ENCODE measurements at places on chromosomes 6 and 20. TPM values are rescaled to one million over a fixed set of nuclear protein-coding genes. Genes with fewer than 3 reads are reported as not detected.

GRCh38 chr20:47392015-47392720 is 35.7 kb upstream of the ZMYND8 start:
- DNase-seq: peak; percentile 100

DNA sequence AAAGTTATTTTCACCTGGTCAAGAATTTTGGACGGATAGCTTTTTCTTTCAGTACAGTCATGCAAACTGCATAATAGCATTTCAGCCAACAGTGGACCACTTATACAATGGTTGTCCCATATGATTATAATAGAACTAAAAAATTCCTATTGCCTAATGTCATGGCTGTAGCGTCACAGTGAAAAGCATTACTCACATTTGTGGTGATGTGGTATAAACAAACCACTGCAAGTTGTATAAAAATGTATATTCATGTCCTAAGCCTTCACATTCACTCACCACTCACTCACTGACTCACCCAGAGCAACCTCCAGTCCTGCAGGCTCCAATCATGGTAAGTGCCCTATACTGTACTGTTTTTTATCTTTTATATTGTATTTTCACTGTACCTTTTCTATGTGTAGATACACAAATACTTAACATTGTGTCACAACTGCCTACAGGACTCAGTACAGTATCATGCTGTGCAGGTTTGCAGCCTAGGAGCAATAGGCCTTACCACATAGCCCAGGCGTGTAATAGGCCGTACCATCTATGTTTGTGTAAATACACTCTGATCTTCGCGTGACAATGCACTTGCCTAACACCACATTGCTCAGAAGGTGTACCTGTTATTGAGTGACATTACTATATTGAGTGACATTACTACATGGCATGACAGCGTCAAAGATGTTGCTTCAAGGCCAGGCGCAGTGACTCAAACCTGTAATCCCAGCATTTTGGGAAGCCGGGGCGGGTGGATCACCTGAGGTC is 17.9 kb downstream of the ABHD12 start:
- peak; percentile 98 for DNase-seq

DNA sequence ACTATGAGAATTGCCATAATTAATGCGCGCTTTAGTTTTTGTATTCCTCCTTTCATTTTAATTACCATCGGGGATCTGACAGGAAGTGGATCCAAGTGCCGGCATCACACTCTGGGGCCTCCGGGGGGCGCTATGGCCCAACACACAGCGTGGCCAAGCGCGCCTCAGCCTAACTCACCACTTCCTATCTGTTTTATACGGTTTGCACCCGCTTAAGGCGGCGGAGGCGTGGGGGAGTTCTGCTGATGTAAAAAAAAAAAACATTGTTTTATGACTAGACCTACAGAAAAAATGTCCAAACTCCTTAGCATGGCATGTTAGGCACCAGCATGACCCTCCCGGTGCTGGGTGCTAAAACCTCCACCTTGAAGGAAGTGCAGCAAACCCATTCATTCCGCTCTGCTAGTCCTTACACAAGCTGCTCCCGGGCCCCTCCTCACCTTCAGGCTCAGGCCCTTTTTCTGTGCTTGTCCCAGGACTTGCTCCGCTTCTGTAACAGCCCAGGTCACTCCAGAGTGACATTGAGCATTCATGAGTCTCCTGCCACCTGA is 4.5 kb upstream of the EBF4 start:
- peak; percentile 26 for DNase-seq

RIPOR2 gene
- total RNA-seq: 18.6 TPM

DNA sequence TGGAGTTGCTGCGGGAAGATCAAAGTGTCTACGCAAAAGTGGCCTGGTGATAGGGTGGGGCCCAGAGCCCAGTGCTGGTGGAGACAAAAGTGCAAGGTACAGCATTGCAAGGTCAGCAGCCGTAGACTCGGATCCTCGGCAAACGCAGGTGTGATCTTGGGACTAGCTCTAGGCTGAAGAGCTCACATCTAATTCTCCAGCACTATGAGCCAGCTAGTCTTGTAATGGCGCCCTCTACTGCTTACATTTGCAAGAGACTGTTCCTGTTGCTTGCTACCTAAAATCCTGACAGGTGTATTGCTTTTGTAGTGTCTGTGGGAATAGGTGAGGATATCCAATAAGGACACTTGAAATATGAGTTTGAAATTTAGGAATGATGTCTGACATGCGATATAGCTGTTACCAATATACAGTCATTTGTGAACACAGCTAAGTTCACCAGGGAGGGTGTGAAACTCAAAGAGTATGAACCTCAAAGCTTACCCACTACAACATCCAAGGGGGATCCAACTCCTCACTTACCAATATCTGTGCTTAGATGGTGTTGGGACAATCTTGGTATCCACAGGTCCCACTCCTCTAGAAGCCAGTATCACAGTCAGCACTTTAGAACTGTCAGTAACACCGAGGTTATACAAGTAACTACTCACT is 58.4 kb downstream of the PDE7B start:
- peak; percentile 66 for DNase-seq

GRCh38 chr6:163147994-163148393 is 266.5 kb upstream of the QKI start:
- peak; percentile 10 for DNase-seq

DNA sequence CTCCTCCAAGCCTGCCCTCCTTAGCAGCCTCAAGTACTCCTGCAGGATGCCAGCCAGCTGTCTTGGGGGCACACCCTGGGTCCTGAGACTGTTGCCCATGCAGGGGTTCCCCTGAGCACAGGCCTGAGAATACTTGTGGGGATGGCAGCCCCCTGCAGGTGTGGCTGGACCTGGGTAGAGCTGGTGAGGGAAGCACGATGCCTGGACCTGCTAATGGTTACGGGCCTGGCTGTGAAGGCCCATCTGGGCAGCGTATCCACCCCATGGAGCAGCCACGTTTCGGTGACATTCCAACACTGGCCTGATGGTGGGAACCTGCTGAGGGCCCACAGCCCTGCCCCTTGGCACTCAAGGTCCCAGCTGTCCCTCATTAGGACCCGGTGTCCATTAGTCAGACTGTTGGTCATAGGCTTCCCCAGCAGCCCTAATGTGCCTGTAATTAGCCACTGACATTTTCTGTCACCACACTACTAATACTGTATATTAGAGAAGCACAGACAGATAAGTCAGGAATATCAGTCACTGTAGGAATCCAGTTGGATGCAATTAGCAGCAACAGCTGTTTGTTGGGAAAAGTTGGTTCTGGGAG is 20.3 kb downstream of the CCDC167 start:
- no peak for DNase-seq

GRCh38 chr6:29487660-29488059 is at the start of gene MAS1L:
Gene MAS1L (minus strand): TSS chr6:29487956. CDS start chr6:29487902, 54 bp downstream.
- no peak for DNase-seq

DNAH8 gene
- total RNA-seq: not detected

DNA sequence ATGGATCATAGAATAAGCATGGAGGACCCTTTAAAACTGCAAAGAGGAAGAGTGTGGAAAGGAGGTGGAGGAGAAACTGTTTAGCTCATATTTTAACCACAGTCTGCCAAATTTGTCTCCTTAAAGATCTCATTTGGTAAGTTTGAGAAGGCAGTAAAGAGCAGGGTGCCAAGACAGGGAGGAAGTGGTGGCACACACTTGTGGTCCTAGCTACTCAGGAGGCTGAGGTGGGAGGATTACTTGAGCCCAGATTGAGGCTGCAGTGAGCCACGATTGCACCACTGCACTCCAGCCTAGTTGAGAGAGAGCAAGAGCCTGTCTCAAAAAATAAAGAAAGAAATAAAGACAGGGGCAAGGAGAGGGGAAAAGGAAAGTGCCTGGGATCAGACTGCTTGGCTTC is 16.8 kb upstream of the DCBLD1 start:
- no peak for DNase-seq

GRCh38 chr6:156344491-156344890 is 432.7 kb upstream of the ARID1B start:
- DNase-seq: no peak

RHAG gene
- not detected for total RNA-seq

GRCh38 chr6:13566500-13566899 is 7.9 kb upstream of the SIRT5 start:
- no peak for DNase-seq

GGTLC1 gene
- total RNA-seq: not detected

PHACTR1 gene
- 1.2 TPM for total RNA-seq

BPIFA1 gene
- total RNA-seq: not detected

FKBP1C gene
- total RNA-seq: 1.1 TPM
